ENCODE measurements at places on chromosomes 16 and 17.

GRCh38 chr17:73013816-73014663 lies 78.4 kb downstream of the SLC39A11 start:
- no peak for DNase-seq

GRCh38 chr17:3926860-3927627 lies 10.8 kb upstream of the P2RX1 start:
- DNase-seq, result no peak

DNA sequence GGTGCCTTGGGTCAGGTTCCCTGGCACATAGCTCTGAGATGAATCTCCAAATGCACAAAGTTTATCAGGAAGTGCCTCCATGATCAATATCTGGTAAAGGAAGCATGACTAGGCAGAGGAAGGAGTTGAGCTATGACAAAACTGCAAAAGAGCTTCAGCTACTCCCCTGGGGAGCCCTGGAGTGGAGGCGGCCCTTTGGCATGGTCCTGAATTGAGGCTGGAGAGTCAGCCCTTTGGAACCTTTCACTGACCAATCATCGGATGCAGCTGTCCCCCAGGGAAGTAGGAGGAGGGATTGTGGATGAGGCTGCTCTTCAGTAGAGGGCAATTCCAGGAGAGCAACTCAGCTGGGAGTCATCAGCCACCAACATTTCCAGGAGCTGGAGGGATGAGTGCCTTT lies 46.1 kb upstream of the NLRP1 start:
- no peak for DNase-seq

DNA sequence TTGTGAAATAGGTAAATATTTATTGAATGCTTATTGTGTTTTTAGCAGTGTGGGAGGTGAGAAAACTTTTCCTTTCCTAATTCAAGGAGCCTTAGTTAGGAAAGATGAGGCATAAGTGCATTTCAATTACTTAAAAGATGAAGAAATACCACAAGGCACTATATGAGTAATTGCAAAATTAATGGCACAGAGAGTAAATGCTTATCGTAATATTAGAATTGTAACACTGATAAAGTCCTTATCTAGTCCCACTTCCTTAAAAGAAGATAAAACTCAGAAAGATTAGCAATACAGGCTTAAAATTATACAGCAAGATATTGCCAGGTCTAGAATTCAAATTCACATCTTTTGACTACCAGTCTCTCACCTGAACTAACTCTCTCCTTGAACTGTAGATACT lies 232.6 kb upstream of the TBX2 start:
- no peak for DNase-seq

- no peak for DNase-seq
Measured at GRCh38 chr17:80491478-80492342, 15.3 kb upstream of the NPTX1 start.

GRCh38 chr16:88309908-88310265 lies 72.9 kb upstream of the ZNF469 start:
- no peak for DNase-seq

GRCh38 chr16:82699711-82700495 lies 73.1 kb downstream of the CDH13 start:
- no peak for DNase-seq

- no peak for DNase-seq
Measured at GRCh38 chr17:73297934-73298861, 13.6 kb downstream of the CDC42EP4 start.

DNA sequence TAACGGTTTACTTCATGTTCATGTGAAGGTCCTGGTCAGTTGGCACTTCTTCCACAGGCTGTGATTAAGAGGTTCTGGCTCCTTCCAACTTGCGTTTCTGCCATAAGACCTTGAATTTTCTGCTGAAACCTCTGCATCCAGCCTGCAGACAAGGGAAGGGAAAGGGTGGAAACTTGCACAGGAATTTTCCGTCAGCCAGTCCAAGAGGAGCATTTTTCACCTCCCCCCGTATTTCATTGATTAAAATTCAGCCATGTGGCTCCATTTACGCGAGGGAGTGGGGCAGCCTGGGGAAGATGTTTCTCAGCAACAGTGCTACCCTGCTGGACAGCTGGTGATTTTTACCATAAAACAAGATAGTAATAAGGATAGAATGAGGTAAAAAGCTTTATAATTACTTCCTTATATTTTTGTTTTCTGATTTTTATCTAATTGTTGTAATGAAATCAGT lies 101.5 kb upstream of the SMIM36 start:
- DNase-seq, result no peak

- no peak for DNase-seq
Measured at GRCh38 chr16:77584205-77584859, 138.0 kb upstream of the NUDT7 start.

- DNase-seq, result no peak
Measured at GRCh38 chr16:3971261-3971660, 90.7 kb upstream of the CREBBP start.

- no peak for DNase-seq
Measured at GRCh38 chr16:67187175-67187890, 2.6 kb downstream of the EXOC3L1 start.

- DNase-seq, result no peak
Measured at GRCh38 chr16:62966626-62967025, 930.4 kb upstream of the CDH8 start.

DNA sequence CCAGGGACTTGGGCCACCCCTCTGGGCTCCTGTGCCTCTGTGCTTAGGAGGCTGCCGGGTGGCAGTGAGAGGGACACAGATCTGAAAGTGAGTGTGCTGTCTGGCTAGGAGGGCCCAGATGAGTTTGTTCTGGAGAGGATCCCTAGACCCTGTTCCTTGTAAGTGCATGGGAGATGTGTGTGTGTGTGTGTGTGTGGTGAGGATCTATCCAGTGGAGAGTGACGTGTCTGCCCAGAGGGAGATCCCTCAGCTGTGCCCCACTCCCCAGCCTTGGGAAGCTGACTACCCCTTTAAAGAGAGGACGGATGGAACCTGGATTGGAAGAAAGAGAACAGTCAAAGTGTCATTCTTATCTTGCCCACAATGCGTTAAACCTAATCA lies 25.5 kb upstream of the CDC42EP4 start:
- no peak for DNase-seq

- DNase-seq, result no peak
Measured at GRCh38 chr16:24820522-24820921, 25.2 kb upstream of the SLC5A11 start.

GRCh38 chr16:30406795-30407101 lies 658 bp upstream of the ZNF771 start:
- no peak for DNase-seq

- no peak for DNase-seq
Measured at GRCh38 chr17:63696381-63696961, 3.5 kb downstream of the LIMD2 start.

- DNase-seq, result no peak
Measured at GRCh38 chr17:58176200-58176599, 9.4 kb downstream of the OR4D2 start.

GRCh38 chr16:14307527-14308367 lies 236.6 kb downstream of the MRTFB start:
- no peak for DNase-seq

GRCh38 chr16:79562166-79562823 lies 38.2 kb downstream of the MAF start:
- DNase-seq, result no peak

DNA sequence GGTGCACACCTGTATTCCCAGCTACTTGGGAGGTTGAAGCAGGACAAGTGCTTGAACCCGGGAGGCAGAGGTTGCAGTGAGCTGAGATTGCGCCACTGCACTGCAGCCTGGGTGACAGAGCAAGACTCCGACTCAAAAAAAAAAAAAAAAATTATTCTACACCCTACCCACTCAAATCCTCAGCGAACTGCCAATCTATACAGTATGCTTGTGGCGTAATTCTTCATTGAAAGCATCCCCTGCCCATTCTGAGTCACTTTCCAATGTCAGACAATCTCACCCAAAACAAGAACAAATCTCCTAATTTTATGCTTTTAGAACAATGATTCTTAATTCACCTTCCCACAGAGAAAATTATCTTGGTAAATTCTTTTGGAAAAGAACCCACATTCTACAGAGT lies 12.0 kb downstream of the AMFR start:
- no peak for DNase-seq

DNA sequence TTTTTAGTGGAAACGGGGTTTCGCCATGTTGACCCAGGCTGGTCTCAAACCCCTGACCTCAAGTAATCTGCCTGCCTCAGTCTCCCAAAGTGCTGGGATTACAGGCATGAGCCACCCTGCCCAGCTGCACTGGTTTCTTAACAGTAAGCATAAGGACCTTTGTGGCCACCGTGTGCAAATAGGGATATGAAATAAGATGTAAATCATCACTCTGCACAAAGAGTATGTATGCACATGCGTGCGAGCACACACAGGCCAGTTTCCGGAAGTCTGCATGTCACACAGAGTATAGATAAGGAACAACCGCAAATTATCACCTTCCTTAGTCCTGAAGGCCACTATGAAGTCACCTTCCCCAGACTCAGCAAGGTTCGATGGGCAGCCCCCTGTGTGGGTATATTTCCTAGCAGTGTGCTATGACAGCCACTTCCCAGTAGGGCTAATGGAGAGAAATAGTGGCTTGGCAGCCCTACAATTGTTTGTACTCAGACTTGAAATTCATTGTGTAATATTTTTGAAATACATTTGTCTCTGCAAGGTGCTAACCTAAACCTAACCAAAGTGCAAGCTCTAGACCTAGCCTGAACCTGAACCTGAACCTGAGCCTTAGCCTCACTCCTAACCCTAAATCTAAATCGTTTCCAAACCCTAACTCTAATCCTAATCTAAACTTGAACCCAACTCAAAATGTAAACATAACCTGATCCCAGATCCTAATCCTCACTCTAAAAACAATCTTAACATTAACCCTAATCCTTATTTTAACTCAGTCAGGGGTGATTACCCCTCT lies 48.4 kb upstream of the SKAP1 start:
- peak; percentile 12 for DNase-seq

GRCh38 chr17:27296428-27296979 lies 2.6 kb downstream of the WSB1 start:
- no peak for DNase-seq

DNA sequence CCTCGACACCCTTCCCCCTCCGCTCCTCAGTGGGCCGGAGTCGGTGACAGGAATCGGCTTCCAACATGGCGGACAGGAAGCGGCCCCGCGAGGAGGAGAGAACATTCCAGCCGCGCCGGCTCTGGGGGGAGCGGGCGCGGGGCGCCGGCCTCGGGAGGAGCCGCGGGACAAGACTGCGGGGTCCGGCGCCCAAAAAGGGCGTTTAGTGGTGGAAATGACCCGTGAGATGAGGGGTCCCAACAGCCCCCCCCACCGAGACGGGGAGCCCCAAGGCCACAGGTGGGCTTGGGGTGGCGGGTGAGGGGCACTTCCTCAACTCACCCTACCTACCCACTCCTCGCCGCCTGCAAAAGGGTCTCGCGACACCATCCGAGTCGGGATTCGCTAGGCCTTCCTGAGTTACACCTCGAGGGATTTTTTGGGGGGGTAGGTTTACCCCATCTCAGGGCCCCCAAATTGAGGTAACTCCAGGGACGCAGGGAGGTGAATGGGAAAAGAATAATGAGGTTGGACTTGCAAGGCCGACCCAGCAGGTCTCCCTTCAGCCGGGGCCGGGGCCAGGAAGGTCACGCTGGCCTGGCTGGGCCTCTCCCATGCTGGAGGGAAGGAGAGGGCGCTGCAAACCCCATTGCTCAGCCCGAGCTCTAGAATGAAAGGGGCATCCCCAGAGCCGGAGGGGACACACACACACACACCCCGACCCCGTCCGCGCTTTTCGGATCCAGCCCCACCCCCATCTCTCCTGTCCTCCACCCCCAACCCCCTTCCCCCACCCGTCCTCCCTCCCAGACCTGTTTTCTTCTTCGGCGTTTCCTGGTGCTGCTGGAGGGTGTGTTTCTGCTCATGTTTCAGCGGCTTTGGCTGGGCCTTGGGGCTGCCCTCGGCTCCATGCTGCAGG lies 707 bp downstream of the NUFIP2 start:
- peak; percentile 23 for DNase-seq

DNA sequence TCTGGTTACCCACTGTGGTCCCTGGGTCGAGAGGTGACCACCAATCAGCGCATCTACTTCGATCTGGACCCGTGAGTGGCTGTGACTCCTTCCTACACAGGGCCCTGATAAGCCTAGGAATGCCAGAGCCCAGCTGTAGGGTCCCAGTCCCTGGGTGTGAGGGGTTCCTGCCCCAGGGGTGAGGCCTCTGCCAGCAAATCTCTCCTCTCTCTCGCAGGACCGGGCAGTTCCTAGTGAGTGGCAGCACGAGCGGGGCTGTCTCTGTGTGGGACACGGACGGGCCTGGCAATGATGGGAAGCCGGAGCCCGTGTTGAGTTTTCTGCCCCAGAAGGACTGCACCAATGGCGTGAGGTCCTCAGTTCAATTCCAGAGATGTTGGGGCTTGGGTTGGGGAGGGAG lies 2.2 kb upstream of the EFNB3 start:
- no peak for DNase-seq

DNA sequence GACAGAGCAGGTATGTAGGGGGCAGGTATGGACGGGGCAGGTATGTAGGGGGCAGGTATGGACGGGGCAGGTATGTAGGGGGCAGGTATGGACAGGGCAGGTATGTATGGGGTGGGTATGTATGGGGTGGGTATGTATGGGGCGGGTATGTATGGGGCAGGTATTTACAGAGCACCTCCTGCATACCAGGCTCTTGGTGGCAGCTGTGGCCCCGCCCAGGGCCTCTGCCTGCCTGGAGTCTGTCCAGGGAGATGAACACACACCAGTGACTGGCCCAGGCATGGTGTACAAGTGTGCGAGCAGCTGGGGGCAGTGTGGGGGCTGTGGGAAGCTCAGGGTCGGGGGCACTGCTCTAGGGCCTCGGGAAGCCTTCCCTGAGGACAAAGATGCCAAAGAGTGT lies 4.4 kb downstream of the RPL3L start:
- DNase-seq, result no peak

DNA sequence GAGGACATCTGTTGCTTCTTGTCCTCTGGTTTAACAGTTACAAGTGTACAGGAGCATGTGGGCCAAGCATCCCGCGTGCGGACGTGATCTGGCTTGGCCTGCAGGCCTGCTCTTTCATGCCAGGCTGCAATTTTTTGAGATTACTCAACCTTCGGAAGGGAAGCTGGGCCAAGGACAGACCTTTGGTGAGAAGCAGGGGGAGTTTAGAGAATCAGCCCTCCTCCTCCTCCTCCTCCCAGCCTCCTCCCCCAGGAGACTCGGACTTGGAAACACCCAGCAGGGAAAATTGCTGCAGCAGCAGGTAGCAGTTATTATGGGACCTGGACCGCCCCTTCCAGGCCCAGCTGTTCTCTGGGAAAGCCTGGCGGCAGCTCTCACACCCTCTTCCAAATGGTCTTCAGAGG lies 5.1 kb upstream of the KLHL36 start:
- DNase-seq, result no peak

- DNase-seq, result no peak
Measured at GRCh38 chr17:1108765-1109605, 70.8 kb downstream of the ABR start.

GRCh38 chr17:83075270-83075880 lies 4.0 kb upstream of the METRNL start:
- DNase-seq, result no peak

GRCh38 chr17:64683796-64684195 lies 21.7 kb upstream of the SMURF2 start:
- no peak for DNase-seq

GRCh38 chr16:79348521-79349306 lies 251.8 kb downstream of the MAF start:
- DNase-seq, result no peak

All from stimulated activated CD8-positive, alpha-beta memory T cell treated with anti-CD3 and anti-CD28 coated beads, Interleukin-4, amount 100 ng/mL, for 4 hours (primary cell).